Hepatic stellate cell (primary cell): ENCODE measurements at places on chromosomes 13 and 19.
A peak's percentile ranks its signal among the peaks of the same experiment; 100 is the strongest.

GRCh38 chr13:44575741-44576350 is at the start of gene TSC22D1:
TSC22D1 (minus strand) TSS chr13:44576330; CDS start chr13:44576074, 256 bp downstream.
- peak; percentile 35 for DNase-seq

- no peak for DNase-seq
These were observed 1109.5 kb downstream of the SLITRK1 start for GRCh38 chr13:82772816-82773215.

- no peak for DNase-seq
These were observed 19.2 kb downstream of the C13orf42 start for GRCh38 chr13:51091839-51092238.

DNA sequence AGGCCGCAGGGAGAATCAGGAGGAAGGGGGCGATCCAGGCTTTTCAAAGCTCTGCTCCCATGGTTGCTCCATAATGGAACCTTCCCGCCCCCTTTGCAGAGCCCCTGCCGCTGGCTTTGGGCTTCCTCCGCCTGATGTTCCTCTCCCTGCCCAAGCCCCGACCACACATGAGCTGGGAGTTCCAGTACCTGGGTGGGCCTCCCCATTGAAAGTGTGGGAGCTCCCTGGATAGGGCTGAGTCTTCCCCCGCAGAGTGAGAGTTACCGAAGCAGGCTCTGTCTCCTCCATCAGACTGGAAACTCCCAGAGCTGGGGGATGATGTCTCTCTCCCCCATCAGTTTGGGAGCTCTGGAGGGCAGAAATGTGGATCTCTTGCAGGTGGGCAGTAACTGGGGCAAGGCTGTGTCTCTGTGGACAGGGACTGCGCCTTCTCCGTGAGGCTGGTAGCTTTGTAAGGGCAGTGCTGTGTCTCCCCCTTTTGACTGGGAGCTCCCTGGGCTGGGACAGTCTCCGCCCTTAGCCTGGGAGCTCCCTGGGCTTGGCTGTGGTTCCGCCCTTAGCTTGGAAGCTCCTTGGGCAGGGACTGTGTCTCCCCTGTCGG is 722 bp downstream of the DCAF15 start:
- peak; percentile 86 for DNase-seq

DNA sequence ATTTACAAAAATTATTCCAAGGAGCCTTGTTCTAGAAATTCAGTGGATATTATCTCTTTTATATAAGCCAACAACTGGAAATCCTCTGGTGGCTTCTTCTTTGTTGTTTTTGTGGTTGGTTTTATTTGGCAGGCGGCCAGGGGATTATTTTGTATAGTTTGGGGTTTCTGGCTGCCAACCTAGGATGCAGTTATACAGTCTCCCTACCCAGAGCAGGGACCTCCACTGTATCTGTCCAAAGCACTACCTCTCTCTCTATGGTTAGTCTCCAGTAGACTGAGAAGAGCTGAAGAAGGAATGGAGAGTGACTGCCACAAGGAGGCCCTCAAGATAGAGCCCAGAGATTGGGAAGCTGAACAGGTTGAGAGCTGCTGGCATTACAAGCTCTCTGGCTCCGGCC is 80.2 kb downstream of the ZAR1L start:
- DNase-seq: no peak

GRCh38 chr19:46726971-46727501 is 10.1 kb upstream of the PRKD2 start:
- DNase-seq: no peak

- DNase-seq: no peak
These were observed 3.0 kb upstream of the RAB20 start for GRCh38 chr13:110564472-110564985.

GRCh38 chr19:16571822-16572331 is 338 bp downstream of the SLC35E1 start:
- peak; percentile 26 for DNase-seq

GRCh38 chr13:106352850-106353249 is 182.6 kb downstream of the EFNB2 start:
- DNase-seq: no peak

GRCh38 chr19:58330458-58330857 is 3.7 kb downstream of the ZSCAN22 start:
- DNase-seq: peak; percentile 81

GRCh38 chr13:109275852-109276251 is 510.5 kb downstream of the IRS2 start:
- no peak for DNase-seq

DNA sequence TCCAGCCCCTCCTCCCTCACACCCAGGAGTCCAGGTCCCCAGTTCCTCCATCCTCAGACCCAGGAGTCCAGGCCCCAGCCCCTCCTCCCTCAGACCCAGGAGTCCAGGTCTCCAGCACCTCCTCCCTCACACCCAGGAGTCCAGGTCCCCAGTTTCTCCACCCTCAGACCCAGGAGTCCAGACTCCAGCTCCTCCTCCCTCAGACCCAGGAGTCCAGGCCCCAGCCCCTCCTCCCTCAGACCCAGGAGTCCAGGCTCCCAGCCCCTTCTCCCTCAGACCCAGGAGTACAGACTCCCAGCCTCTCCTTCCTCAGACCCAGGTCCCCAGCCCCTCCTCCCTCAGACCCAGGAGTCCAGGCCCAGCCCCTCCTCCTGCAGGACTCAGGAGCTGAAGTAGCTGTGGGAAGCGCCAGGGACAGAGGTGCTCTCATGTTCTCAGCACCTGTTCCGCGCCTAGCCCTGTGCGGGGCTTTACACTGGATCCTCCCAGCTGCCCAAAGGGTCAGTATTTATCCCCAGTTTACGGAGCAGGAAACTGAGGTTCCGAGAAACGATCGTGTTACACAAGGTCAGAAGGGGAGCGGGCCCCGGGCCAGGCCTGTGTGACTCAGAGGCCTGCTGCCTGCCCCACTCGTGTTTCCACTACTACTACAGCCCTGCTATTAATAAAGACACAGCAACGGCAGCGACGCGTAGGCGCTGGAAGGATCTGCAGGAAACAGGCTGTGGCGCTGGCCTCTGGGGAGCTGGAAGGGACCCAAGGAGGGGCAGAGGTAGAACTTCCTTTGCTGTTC is 1.7 kb upstream of the SBK3 start:
- DNase-seq: peak; percentile 84

GRCh38 chr19:46951171-46951986 is 68.3 kb upstream of the NPAS1 start:
- no peak for DNase-seq

GRCh38 chr13:112169941-112170822 is 103.2 kb downstream of the SOX1 start:
- DNase-seq: no peak

GRCh38 chr19:32020538-32020937 is 324.9 kb upstream of the ZNF507 start:
- DNase-seq: no peak

GRCh38 chr19:18879579-18880373 is 16.2 kb downstream of the CERS1 start:
- DNase-seq: no peak

GRCh38 chr13:37953696-37954095 is 84.1 kb upstream of the TRPC4 start:
- no peak for DNase-seq

DNA sequence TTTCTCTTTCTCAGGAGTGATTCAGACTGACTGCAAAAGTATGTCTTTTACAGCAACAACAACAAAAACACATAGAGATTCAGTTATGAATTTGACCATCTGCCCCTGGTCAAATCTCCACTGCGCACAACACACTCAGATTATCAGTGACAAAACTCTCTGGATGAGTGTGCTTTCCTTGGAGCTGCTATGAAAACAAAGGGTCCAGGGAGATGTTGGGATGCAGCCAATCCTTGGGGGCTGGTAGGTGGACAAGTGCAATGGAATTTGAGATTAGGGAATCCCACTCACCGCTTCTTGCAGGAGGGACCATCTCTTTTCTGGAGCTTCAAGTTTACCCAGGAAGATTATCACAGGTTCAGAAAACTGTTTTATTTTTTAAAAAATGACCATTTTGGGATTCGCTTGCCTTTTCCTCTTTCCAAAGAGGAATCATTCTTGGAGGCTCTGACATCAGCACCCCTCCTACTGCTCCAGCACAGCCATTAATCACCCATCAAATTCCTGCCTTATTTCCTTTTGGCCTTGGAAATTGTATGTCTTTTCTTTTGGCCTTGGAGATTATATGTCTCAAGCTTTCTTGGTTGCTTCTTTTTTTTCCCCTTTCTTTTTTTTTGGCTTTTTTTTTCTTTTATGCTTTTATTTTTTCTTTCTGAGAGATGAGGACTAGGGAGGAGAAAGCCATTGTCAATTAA is 311.8 kb downstream of the TSHZ3 start:
- no peak for DNase-seq

DNA sequence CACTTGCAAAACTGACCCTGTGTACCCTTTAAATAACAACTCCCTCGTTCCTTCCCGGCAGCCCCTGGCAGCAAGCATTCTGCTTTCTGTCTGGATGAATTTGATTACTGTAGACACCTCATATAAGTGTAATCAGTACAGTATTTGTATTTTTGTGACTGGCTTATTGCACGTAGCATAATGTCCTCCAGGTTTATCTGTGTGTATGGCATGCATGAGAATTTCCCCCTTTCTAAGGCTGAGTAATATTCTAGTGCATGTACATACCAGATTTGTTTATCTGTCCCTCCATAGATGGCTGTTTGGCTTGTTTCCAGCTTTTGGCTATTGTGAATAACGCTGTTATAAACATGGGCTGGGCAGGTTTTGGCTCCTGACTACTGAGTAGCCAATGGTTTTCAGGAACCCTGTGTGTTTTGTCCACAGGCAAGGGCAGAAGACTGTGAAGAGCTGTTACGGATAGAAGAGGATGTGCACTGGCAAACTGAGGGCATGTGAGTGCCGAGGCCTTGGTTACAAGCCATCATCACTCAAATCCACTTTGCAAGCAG is 98.0 kb downstream of the ESD start:
- DNase-seq: no peak

DNA sequence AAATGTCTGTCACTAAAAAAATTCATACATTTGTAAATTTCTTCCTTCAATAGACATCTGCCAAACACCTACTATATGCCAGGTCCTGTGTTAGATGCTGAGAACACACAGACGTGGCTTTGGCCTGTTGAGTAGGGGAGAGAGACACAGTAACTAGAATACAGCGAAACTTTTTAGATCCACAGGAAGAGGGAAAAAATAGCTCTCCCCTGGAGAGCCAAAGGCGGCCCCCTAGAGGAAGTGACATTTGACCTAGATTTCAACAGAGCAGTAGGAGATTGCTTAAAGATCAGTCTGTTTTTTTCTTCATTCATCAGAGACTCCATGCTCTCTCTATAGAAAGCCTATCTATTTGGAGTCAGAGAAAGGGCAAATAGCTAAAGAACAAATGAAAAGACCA is 11.3 kb downstream of the LCP1 start:
- no peak for DNase-seq

DNA sequence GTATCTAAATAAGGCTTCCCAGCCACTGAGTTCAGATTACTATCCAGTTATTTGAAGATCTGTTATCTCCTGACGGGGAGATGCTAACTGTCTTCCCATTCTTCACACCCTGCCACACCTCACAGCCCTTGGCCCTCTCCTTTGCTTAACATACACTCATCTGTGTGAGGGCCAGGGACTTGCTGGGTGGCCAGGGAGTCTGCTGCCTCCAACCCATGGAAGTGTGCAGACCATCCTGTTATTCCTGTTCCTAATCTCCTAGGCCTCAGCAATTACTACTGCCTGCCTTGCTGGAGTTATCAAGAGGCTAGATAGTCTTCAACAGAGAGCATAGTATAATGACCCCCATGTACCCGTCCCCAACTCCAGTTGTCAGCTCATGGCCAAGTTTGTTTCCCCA is 36.2 kb upstream of the GTF3A start:
- no peak for DNase-seq

DNA sequence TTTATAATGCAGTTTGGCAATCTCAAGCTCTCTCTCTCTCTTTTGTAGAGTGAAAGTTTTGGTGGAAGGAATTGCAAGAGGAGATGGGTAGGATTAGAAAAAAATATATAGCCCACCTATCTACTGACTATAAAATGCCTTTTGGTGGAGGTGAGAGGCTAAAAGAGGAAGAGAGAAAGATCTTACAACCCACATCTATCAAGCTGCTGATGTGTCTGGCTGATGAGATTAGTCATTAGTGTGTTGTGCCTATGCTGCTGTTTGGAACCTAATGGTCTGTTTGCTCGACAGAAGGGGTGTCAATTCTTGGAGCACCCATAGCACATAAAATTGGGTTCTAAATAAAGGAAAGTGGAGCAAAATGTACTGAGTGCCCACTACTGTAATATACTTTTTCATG is 411.0 kb downstream of the HS6ST3 start:
- no peak for DNase-seq

- peak; percentile 77 for DNase-seq
These were observed 33.5 kb downstream of the ELL start for GRCh38 chr19:18488403-18488723.

- no peak for DNase-seq
These were observed 163.5 kb downstream of the PAN3 start for GRCh38 chr13:28301839-28302238.

- peak; percentile 91 for DNase-seq
These were observed 31.2 kb upstream of the KLF2 start for GRCh38 chr19:16293118-16294091.

DNA sequence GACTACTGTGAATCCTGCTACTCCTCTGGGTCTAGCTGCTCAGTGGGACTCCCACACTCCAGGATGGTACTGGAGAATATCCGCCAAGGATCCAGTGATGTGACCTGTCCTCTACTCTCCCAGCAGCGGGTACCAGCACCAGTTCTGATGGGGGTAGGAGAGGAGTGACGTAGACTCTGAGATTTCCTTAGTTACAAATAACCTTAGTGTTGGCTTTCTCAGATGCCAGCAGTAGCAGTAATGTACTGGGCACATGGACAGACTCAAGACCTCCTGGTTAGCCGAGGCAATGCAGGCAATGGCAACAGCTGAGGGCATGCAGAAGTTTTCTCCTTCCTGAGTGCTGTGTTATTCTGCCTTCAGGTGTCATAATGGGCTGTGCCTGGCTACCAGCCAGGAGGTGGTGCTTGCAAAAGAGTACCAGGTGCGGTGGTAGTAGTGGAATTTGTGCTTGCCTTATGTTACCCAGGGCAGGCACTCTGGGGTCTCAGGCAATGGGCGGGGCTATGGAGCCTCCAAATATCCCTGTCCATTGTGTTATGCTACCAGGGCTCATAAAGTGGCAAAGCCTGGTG is 105.3 kb upstream of the KLF5 start:
- no peak for DNase-seq

GRCh38 chr13:88919970-88920628 is 1248.9 kb downstream of the SLITRK5 start:
- DNase-seq: no peak

DNA sequence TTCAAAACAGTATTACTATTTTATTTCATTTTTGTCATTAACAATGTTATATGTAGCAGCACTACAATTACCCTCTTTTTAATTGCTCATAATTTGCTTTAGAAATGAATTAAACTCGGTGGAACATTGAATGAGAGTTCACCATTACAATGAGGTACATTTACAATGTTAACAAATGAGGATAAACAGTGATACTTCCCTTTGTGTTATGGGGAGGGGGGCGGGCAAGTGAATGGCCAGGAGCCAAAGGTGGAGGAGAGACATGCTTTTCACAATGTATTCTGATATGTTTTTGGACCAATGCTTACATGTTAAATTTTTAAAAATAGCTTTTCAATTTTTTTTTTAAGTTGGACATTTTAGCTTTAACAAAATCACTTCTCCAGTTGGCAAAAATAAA is 34.2 kb downstream of the NALCN start:
- DNase-seq: no peak

GRCh38 chr19:35641515-35642151 is at the start of gene ETV2:
ETV2 (plus strand) TSS chr19:35641745; CDS start chr19:35642461, 716 bp downstream.
- DNase-seq: peak; percentile 32

GRCh38 chr19:6849876-6850275 is 37.5 kb upstream of the ADGRE1 start:
- no peak for DNase-seq

- no peak for DNase-seq
These were observed 205.3 kb downstream of the HS6ST3 start for GRCh38 chr13:96294930-96295881.
